ENCODE measurements at places on chromosomes 16 and 17.

GRCh38 chr17:327971-328370 lies 24.6 kb downstream of the RPH3AL start:
- DNase-seq: no peak

- DNase-seq: no peak
Observed at GRCh38 chr17:73901661-73902415, 257.6 kb upstream of the SDK2 start.

DNA sequence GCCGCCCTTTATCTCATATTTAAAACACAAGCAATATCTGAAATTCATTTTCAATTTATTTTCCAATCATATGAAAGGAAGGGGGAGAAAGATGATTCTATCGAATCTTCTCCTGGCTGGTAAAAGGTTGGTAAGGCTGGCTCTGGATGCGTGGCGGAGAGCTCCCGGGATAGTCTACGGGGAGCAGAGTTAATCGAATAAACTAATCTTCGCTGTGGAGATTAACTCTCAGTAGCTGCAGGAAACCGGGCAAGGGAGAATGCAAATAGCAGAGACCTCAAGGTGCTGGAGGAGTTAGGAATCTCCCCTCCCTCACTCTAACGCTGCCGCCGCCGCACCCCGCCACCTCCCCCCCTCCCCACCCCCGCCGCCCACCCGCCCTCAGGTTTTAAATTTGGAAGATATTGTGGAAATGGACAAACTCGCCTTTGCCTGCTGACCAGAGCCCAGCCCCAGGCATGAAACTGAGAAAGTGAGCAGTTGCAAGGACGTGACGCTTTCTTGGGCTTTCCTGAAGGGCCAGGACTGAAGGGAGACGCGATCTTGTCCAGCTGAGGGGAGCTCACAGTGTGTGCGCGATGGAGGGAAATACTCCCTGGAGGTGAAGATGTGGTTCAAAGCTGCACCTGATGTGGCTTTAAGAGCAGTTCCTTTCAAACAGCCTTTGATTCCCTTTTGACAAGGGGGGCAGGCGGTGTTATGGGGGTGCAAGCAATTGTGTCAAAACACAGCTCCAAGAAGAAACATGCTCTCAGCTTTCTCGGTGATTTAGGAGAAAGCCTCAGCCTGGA lies 308.2 kb upstream of the IRX3 start:
- no peak for DNase-seq

DNA sequence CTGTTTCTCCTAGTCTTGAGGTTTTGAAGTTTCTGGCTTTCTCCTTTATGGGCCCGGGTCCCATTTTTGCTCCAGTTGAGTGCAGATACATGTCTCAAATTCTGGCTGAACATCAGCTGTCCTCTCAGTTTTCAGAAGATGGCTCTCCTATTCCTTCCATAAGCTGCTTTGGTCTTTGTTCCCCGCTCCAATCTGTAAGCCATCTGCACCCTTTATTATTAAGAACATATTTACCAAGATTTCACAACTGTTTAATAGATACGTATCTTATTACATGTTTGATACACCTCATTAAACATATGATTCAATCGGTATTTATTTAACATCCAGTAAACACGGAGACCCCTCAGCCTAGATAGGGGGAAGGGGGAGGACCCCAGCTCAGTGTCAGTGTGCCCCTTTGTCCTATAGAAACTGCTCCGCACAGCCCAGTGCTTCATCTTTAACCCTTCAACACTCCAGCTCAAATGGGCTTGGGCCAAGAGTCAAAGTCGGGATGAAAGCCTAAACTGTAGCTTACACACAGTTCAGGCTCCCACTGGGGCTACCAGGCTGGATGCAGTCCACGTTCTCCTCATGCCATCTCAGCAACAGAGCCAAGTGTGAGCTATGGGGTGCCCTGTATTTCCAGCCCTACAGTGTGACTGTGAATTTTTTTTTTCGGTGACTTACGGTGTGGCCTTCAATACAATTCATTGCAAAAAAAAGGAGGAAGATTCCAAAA lies 166.0 kb upstream of the ZFHX3 start:
- peak; percentile 41 for DNase-seq

DNA sequence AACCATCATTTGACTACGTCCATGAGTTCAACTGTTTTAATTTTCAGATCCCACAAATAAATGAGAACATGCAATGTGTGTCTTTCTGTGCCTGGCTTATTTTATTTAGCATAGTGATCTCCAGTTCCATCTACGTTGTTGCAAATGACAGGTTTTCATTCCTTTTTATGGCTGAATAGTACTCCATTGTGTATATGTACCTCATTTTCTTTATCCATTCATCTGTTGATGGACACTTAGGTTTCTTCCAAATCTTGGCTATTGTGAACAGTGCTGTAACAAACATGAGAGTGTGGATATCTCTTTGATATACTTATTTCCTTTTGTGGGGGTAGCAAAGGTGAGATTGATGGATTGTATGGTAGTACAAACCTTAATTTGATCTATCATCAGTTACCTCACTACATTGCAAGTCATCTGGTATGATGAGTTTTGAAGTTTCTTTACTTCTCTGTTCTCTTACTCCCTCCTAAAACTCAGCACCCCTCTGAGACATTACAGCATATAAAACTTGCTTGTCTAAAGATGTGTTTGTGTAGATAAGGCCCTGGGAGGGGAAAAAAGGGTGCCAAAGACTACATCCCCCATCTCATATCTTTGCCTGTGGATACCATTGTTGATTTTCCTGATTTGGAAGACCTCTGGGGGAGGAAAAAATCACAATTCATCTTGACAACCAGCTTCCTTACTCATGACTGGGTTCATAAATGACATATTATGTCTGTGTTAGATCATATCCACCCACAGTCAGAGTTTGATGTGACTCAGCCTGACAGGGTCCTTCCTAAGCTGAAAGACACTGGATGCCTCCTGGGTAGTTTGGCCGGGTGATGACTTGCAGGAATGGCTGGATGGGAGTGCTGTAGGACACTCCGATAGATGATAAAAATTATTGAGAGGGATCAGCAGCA lies 47.6 kb downstream of the ABCA9 start:
- DNase-seq: no peak

DNA sequence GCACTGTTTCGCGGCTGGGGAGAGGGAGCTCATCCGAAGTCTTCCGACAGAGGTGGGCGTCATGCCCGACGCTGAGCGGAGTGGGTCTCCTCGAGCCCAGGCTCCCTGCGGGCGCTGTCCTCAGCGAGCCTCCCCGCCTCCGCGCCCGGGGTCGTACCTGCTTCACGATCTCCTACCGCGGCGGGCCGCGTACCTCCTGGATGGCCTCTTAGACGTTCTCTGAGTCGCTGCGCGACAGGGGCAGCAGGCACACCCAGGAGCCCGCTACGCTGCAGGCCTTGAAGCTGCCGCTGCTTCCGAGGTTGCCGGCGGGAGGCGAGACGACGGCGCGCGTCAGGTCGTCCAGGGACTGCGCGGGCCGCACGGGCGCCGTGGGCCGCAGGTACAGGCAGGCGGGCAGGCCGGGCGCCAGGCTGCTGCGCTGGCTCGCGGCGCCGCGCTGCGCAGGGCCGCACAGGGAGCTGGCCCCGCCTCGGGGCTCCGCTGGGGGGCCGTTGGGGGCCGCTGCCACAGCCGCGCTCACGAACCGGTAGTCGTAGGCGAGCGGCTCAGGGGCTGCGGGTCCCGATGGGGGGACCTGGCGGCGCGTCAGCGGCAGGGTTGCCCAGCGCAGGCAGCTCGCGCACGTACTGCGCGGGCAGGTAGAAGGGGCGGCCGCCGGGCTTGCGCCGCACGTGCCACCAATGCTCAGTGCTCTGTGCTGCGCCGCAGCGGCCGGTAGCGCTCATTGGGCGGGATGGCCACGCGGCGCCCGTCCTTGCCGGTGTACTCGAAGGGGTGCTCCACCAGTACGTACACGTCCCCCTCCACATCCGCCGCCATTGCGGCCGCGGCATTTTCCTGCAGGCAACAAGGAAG lies 116.4 kb upstream of the SMURF2 start:
- DNase-seq: no peak

DNA sequence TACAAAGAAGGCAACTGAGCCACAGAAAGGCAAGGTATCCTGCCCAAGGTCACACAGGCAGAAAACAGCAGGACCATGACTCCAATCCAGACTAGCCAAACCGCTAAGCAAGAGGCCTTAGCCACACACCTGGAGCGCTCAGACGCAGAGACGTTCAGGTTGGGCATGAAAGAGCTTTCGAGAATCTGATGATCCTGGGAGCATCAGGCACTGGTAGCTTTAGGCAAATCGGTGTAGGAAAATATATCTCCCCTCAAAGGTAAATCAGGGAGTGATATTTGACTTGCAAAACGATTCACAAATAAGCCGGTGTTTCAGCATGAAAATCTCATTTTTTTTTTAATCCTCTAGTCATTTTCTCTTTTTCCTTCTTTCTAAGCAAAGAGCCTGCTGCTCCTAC lies 279.0 kb downstream of the MRTFB start:
- DNase-seq: no peak

- DNase-seq: no peak
Observed at GRCh38 chr16:14465799-14466198, 164.3 kb downstream of the PARN start.

DNA sequence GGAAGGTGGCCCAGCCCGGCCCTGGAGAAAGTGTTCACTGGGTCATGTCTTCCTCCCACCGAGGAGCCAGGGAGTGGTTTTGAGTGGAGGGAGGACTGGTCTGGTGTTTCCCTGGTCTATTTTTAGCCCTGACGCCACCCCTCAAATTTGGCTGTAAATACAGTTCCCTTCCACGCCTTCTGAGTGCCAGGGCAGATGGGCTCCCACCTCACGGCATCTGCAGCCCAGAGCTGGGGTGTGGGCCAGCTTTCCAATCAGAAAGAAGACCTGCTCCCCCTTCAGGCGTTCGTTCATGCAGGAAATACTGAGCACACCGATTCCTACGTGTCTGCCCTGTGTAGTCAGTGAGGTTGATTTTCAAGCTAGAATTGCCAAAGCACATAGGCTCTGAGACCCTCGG lies 53.7 kb downstream of the SNX20 start:
- peak; percentile 82 for DNase-seq

- DNase-seq: no peak
Observed at GRCh38 chr16:52785653-52786052, 238.7 kb upstream of the TOX3 start.

DNA sequence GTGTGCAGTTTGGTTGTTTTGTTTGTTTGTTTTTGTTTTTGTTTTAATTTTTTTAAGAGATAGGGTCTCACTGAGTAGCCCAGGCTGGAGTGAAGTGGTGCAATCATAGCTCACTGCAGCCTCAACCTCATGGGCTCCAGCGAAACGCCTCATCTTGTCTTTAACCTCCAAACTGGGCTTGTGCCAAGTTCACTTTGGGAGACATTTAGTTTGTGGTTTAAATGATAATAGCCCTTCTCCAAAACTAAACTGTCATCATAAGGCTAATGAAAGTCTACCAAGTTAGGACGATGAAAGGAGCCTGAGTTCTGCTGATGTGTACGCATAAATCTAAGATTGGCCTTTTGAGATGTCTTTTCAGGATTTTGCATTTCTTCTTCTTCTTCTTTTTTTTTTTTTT lies 6.5 kb upstream of the CARD14 start:
- DNase-seq: no peak

GRCh38 chr17:73071066-73071999 lies 21.2 kb downstream of the SLC39A11 start:
- DNase-seq: no peak

GRCh38 chr17:78771758-78772382 lies 10.2 kb downstream of the CYTH1 start:
- no peak for DNase-seq

- no peak for DNase-seq
Observed at GRCh38 chr16:1926271-1926670, 8.1 kb upstream of the HS3ST6 start.

DNA sequence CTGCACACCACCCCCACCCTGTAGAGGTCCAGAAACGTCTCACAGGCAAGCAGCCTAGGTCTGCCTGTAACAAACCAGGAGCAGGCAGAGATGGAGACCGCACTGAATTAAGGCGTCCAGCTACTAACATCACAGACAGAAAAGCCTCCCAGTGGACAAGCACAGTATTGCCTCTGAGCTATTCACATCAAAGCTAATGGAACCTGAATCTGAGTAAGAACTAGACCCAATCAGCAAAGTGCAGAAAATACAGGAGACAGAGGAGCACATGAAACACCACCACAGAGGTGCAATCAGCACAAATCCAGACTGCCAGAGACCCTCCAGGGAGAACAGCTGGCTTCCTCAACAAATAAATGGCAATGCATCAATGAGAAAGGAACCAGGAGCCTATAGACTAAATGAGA lies 22.2 kb upstream of the PEMT start:
- peak; percentile 88 for DNase-seq

DNA sequence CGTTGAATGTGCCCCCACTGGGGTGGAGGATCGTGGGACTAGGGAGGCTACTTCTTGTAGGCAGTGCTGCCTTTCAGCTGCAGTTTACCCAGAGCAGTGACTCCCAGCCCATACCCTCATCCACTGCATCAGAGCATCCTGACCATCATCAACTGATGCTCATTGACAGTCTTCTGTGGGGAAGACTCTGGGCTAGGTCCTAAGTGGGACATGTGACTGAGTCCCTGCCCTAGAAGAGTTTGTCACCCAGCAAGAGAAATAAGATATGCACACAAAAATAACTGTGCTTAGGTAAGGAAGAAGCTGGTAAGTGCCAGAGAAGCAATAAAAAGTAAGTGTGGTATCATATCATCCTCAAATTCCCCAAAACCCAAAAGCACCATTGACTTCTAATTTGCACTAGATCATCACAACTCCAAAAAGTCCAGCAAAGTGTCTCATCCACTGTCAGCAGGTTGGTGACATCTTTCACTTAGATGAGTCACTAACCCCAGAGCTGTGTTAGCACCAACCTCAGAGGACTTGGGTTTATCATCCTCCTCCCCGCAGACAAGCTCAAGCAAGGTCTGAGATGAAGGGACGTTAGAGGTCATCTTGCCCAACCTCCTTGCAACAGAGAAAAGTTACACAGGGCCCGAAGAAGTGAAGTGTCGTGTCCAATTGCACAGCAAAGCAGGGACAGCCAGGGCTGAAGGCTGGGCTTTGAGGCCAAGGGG lies 99.0 kb downstream of the CCDC182 start:
- no peak for DNase-seq

GRCh38 chr17:36017799-36018198 lies at the start of gene CCL23:
CCL23 (minus strand) TSS chr17:36017972; CDS start chr17:36017897, 75 bp downstream.
- no peak for DNase-seq

- DNase-seq: no peak
Observed at GRCh38 chr17:58665946-58666857, 25.6 kb downstream of the TEX14 start.

Data from NCI-H1694 (cell line).